ENCODE measurements at places on chromosomes 7 and 10.
A peak's percentile ranks its signal among the peaks of the same experiment; 100 is the strongest.

DNA sequence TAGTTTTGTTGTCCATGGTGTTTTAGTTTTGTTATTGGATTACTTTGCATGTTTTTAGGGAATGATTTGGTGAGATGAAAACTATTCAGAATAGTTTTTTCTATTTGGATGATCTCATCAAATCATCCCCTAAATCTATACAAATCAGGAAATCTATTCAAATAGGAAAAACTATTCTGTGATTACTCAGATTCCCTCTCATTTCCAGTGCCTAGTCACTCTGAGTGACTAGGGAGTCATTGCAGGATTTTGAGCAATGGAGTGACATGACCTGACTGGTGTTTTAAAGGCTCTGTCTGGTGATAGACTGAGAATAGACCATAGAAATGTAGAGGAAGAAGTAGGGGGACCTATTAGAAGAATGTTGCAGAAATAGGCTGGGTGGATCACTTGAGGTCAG, 72.4 kb downstream of the TPST1 start:
- DNase-seq: no peak

DNA sequence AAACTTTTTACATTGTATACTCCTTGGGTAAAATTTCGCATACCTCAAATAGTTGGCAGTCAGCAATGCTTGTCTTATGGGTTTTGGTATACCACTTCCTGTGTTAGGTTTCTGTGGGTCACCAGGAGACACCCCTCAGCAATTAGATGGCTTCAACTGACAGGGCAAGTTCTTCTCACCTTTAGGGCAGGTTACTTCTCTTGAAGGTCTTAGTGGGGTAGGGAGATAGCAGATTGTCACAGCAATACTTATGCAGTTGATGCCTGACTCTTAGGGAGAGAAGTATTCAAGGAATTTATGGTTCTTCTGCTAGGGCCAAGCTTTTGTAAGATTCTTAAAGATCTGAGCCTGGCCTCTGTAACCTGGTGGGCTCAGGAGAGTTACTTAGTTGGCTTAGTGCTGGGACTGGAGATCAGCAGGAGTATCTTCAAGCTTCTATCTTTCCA, 42.9 kb downstream of the MKLN1 start:
- DNase-seq: no peak

GRCh38 chr10:85888004-85888403, 478.6 kb downstream of the GRID1 start:
- peak; percentile 64 for DNase-seq

DNA sequence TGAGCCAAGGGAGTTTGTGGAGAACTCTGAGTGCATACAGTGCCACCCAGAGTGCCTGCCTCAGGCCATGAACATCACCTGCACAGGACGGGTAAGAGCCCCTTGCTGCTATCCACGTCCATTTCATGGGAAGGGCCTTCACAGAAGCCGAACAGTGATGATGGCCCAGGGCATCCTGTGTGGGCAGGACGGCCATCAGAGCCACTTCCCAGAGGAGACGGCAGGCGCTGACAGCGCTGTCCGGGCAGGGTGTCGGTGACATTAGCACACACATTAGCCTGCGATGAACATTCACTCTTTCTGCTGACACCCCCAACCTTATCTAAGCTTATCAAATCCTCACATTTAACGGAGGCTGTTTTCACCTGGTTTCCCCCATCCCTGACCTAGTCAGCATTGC, 144.9 kb downstream of the EGFR start:
- no peak for DNase-seq

DNA sequence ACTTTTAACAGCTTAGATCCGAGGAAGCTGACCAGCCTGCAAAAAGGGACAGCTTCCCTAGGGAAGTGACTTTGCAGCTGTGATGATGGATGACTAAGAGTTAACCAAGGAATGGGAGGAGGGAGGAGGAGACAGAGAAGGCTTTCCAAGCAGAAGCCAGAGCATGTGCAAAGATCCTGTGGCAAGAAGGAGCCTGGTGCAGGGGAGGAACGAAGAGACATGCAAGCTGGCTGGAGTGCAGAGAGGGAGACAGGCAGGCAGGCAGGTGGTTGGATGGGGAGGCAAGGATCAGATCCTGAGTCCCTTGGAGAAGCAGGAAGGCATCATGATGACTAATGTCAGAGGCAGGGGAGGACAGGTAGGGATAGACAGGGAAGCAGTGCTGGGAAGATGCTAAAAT, 148.8 kb downstream of the PFKFB3 start:
- DNase-seq: no peak

- no peak for DNase-seq
Observed at GRCh38 chr10:70661623-70662361, 10.5 kb upstream of the ADAMTS14 start.

DNA sequence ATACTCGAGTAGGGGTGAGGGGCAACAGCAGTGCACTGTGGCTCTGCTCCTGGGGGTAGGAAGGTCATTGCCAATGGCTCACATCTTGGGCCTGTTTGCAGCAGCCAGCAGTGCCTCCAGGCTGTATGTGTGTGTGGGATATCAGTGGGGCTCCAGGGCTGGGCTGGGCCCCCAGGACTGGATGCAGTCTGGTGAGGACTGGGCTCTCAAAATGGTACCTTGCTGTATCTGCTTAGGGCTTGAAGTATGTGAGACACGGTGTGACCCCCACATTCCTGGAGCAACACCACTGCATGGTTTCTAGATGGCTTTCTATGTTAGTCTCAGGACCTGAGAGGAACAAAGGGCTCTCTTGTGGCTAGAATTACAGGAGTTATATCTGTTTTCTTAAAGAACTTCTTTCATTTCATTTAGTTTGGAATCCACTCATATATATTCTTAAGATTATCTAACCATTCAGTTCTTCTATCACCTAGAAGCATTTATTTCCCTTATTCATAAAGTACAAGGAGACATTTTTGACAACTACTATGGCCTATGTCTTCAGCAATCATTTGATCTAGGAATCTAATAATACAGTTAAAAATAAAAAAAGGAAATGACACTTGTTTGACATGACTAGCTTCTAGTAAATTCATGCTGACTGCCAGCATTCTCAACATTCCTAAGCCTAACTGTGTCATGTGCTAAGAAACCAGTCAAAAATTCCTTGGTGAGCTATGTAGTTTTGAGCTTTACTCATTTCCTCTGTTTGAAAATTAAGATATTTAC, 443.2 kb upstream of the SEMA3A start:
- DNase-seq: no peak

GRCh38 chr10:132211246-132211645, 24.5 kb downstream of the DPYSL4 start:
- DNase-seq: no peak

- peak; percentile 30 for DNase-seq
Observed at GRCh38 chr10:42866115-42866995, 83.8 kb downstream of the BMS1 start.

DNA sequence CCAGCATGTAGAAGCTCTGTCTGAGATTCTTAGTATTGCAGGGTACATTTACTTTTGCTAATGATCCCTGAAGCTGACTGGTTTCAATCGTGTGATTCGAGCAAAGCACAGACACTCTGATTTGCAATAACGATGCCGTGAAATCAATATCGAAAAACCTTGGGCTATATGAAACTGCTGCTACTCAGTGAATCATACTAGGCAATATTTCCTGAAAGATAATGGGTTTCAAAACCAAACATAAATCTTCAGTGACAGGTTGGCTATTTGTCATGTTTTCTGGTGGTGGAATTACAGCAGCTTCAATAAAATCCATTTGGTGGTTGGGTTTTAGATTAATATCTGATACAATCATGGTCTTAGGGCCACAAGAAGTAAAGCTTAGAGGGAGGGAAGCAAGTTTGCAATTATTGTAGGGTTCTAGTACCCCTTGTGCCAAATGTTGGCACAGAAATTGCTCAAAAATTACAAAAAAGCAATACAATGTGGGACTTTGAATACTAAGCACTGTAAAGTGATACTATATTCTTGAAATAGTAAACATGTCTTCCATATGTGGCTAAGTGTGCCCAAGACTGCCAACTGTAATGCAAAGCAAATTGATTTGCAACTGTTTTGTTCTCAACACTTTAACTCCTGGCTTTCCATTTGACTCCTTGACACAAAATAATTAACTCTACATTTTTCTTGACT, 112.4 kb upstream of the JAZF1 start:
- no peak for DNase-seq

DNA sequence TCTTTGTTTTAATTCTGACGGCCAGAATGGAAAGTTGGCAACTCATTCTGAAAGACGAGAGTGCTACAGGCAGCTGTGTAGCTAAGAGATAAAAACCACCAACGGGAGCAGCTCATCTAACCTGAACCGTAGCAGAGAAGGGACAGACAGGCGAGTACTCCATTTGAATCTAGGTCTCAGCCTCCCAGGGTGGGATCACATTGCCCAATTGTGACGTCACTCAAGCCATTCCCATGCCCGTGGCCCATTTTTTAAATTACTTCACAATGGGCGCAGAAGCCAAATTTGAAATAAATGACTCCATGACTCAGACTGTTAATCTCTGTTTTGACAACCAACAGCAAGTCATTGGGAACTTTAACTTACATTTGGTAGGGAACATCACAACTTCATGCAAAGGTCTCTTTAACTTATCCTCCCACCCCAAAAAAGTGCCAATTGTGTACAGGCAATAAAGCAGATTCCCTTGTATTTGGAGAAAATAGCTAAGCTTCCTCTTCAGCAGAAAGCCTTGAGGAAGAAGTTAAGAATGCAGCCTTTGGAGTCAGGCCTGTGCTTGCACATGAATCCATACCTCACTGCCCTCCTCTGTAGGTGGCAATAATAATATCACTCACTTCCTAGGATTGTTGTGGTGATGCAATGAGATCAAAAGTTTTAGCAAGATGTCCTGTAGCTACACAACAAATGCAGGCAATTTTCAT, 93.2 kb upstream of the KIF5B start:
- no peak for DNase-seq

GRCh38 chr7:22110227-22110839, 164.6 kb upstream of the CDCA7L start:
- DNase-seq: peak; percentile 81

- no peak for DNase-seq
Observed at GRCh38 chr7:72405871-72406270, 6.3 kb downstream of the CALN1 start.

DNA sequence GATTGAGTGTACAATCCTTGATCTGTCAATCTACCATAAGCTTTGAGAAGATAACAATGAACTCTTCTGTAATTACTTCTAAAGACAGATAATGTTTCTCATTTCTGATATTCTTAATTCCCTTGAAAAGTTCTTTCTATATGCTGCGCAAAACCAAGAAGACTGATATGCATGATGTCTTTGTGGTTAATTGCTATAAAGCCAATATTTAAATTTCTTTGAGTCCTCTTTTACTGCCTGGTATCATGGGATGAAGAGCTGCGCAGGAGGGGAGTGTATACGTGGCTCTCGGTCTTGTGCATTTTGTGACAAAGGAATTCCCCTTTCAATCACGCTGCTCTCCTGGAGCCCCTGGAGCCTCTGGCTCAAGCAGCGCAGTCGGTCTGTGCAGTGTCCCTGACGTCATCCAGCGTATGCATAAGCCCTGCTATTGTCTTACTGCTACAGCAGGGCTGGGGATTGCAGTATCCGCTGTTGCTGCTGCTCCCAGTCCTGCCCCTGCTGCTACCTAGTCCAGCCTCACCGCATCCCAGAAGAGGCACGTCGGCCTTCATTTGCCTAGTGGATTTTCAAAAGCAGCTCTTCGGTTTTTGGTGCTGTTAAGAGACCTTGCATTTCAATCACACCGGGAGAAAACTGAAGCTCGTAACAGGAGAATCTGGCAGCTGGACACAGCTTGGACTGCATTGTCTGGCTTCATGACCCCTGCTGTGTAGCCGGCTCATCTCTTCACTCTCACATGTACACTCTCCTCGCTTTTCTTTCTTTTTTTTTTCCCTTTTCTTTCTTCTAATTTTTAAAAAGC, 66.7 kb downstream of the ST7 start:
- DNase-seq: no peak

GRCh38 chr10:124539935-124540641, 78.5 kb downstream of the LHPP start:
- peak; percentile 22 for DNase-seq

GRCh38 chr10:132566892-132567291, 29.3 kb downstream of the INPP5A start:
- no peak for DNase-seq

GRCh38 chr7:147798001-147798400, 792.6 kb upstream of the C7orf33 start:
- DNase-seq: no peak

- no peak for DNase-seq
Observed at GRCh38 chr10:29240986-29241660, 47.7 kb upstream of the LYZL1 start.

- DNase-seq: no peak
Observed at GRCh38 chr10:71840177-71840957, 10.7 kb downstream of the PSAP start.

DNA sequence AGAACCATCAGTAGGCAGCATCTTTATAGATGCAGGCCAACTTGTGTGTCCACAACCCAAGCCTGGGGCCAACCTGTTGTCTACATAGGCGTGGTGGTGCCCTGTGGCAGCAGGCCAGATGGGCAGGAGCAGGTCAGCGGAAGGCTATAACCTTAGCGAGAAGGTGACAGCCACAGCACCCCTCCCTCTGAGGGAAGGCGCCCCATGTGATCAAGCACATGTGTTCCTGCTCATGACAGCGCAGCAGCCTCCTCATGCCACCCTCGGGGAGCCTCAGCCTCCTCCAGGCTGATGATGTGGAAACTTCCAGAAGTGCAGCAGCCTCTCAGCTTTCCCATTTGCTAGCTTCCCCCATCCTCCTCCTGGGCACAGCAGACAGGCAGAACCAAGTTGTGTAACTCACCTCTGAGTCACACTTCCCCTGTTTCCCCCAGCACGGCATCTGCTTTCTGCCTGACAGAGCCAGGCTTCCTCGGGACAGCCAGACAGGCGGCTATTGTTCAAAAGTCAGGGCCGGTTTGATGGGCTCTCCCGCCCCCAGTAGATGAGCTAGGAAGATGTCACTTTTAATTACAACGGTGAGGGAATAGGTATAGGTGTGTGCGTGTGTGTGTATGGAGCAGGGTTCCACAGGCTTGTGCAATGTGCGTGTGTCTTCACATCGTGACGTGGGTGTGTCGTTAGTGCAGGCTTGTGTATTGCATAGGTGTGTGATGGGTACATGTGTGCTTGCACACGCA, 312.0 kb upstream of the ZMIZ1 start:
- peak; percentile 90 for DNase-seq
